ENCODE measurements at places on chromosomes 3 and 15.

DNA sequence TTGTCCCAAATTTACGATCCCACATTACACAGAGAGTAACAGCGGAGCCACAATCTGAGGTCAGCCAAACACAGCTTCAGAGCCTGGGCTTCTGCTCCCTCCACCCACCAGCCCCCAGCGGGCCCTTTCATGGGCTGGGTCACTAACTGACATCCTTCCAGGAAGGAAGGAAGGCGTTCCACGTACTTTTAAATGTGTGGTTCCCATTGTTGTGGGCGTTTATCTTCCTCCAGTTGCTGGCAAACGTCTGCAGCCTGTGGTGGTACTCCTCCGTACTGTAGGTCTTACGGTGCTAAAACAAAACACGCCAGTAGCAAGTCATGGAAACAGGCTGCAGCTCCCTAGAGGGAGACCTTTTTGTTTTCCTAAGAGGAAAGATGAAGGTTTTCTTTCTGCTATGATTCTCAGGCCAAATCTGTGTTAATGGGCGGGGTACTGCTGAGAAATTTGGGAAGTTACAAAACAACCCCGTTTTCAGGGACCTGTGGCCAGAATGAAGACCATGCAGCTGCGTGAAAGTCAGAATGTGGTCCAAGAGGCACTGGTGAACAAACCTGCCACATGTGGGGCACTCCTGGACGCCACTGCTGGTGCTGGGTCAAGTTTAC, 7.6 kb downstream of the CTSH start:
- DNase-seq = peak; percentile 60

DNA sequence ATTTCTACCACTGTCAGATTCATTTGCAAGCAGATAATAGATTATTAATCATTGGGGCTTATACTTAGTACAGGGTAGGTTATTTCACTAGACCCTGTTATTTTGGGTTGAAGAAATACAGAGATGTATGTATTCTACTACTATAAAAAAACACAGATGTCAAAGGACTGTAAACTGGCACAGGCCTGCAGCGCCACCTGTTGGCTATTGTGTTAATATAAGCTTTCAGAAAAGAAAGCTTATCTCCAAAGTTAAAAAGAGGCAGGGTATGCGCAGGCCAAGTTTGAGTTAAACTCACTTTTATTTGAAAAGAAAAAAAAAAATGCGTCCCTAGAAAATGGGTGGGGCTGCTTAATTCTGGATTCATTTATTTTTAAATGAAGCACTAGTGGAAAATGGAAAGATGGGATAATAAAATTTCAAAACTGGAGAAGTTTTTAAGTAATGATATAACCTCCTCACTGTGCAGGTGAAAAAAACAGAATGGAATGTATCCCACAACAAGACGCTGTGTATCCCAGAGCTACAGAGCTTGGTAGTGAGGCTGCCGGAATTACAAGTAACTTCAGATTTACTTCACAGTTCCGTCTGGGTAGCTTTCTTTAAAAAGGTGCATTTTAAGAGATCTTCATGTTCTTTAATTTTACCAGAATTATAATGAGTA, 407.2 kb upstream of the TGFBR2 start:
- DNase-seq = peak; percentile 87

DNA sequence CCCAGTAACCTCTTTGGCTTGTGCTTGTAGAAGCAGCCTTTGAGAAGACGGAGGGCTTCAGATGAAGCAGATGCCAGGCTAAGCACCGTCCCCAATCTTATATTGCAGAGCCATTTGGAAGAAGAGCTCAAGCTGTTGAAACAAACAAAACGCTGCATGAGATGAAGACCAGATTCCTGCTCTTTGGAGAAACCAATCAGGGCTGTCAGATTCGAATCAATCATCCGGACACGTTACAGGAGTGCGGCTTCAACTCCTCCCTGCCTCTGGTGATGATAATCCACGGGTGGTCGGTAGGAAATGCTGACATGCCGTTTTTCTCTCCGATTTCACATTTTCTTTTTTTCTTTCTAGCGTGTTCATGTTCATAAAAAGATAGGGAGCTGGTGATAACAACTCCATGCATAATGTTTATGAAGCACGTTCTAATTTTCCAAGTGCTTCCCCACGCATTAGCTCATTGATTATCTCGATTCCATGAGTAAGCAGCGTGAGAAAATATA, 106.5 kb downstream of the LIPC start:
- no peak for DNase-seq

GRCh38 chr3:171328419-171329082, 131.7 kb downstream of the TNIK start:
- DNase-seq = peak; percentile 69

DNA sequence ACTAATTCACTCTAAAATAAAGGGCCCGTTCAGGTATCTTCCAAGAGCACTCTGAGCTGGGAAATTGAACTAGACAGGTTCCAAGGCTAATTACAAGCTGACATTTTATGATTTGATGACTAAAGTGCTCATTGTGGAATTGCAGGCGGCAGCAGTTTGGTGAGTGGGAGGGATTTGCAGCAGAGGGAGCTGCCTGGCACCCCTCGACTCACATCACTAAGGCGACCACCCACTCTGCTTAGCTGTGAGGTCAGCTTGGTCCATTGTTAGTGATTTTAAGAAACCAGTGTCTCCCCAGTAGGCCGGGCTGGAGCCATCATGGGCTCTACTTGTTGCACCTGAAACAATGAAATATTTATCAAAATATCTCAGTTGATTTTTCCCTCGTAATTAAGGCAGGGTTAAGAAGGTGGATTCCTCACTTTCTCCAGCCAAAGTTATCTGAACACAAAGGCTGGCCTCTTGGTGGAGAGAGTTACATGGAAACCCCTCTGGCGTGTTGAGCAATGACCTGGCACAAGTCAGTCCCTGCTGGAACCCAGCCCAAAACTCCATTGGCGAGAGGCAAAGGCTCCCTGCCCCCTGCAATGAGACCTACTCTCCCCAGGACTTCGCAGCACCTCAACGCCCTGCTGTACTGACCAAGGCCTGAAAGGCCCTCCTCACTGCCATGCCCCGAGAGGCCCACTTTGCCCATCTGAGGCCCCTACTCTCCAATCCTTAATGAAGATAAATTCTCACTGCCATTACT, 65.0 kb upstream of the ATP2B2 start:
- no peak for DNase-seq

GRCh38 chr15:52784799-52785671, 5.1 kb downstream of the ONECUT1 start:
- DNase-seq = no peak

- DNase-seq = no peak
Observed at GRCh38 chr15:92339361-92339760, 54.3 kb upstream of the ST8SIA2 start.

GRCh38 chr3:25481386-25481785, 53.3 kb downstream of the RARB start:
- DNase-seq = no peak

GRCh38 chr15:66153549-66154415, 99.8 kb downstream of the MEGF11 start:
- peak; percentile 49 for DNase-seq

DNA sequence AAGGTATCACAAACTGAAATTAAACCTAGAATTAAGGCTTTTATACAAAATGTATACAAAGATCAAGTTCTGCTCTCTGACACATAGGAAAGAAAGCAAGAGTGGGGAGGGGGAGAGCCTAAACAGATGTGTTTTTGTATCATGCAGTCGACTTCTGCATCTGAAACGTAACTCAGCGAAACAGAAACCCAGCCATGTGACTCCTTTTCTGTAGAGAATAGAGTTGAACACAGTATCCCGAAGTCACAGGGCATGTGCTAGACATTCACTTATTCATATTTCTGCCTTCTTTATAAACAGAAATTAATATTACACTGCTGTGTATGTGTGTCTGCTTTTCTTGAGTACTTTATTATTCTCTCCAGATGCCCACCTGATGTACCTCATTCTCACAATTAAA, 121.0 kb downstream of the PDZRN3 start:
- peak; percentile 55 for DNase-seq

- peak; percentile 82 for DNase-seq
Observed at GRCh38 chr15:59371458-59372351, 966 bp downstream of the MYO1E start.

- DNase-seq = no peak
Observed at GRCh38 chr15:56866803-56867202, 51.6 kb upstream of the TCF12 start.

GRCh38 chr15:52709187-52709981, 30.2 kb upstream of the ATOSA start:
- peak; percentile 69 for DNase-seq

- no peak for DNase-seq
Observed at GRCh38 chr3:125683067-125683829, 88.0 kb upstream of the OSBPL11 start.

DNA sequence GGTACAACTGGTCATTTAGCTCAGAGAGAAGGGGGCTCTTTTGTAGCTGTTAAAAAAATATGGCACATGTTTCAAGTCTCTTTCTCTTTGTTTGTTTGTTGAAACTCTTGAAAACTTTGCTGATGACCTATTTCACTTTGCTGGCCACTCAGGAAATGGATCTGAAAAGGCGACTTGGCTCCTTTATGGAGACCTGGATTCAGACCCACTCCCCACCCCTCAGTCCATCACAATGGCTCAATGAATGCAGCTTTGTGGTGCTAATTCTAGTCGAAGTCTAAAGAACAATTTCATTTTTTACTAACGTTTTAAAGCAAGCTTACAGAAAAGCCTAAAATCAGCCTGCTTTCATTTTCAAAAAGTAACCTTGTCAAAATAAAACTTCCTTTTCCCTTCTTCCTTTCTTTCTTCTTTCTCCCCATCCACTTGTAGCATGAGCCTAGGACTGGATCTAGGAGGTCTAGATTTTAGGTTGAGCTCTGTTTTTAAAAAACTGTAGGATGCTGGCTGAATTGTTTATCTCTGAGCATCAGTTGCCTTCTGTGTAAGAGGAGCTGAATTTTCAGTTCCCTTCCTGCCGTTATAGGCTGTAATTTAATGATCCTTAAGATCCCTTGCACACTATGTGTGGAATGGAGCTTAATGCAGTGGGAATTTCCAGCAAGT, 165.5 kb upstream of the FEZF2 start:
- no peak for DNase-seq

DNA sequence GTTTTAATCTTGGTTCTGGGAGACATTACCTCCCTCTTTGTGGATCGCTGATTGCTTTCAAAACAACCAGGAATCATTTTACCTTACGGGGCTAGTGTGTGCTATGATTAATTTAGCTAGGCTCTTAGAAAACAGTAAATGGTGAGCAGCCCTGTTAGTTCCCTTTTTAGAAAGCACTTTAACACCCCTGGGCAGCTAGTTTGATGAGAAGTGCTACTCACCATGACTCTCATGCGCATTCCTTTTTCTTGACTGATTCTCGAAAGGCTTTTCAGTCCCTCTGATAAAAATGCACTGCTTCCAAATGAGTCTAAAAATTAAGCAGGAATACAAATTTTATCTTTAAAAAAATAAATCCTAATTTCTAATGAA, 75.3 kb upstream of the LEKR1 start:
- DNase-seq = no peak

GRCh38 chr15:59138243-59138642, 33.3 kb downstream of the CCNB2 start:
- peak; percentile 57 for DNase-seq

DNA sequence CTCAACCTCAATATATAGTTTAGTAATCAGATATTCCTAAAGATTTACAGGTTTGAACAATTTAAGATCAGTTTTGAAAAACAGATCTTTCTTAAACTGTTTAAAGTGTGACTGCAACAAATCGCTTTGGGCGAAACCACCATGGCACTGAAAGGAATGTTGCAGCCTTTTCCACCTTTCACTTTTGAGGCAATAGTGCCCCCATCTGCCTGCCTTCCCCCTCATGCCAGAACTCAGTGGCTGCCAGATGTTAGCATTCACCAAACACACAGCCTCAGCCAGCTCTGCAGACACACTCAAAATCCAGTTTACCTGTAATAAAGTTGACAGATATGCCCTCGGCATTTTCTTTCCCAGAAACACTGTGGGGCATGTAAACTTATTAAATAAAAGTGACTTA, 3.3 kb downstream of the LYSMD4 start:
- DNase-seq = peak; percentile 38

DNA sequence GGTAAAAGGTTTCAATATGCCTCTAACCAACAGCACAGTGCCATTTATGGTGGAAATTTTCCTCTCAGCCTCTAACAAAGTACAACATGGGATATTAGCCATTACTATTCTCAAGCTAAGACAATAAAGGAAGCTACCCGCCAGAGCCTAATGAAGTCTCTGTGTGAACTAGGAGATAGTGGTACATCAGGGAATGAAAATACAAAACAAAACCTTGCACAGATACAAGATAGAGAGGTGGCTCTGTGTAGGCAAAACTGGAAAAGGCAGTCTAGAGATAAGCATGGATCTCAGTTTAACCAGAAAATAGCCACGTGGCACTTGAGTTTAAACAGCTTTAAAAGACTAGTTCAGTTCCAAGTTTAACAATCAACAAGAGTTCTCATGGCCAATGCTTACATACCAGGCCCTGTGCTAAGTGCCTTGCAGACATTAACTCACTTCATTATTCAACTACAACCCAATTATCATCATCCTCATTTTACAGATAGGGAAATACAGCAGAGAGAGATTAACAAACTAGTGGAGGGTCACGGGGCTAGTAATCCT, 279.3 kb downstream of the IGSF11 start:
- DNase-seq = no peak

DNA sequence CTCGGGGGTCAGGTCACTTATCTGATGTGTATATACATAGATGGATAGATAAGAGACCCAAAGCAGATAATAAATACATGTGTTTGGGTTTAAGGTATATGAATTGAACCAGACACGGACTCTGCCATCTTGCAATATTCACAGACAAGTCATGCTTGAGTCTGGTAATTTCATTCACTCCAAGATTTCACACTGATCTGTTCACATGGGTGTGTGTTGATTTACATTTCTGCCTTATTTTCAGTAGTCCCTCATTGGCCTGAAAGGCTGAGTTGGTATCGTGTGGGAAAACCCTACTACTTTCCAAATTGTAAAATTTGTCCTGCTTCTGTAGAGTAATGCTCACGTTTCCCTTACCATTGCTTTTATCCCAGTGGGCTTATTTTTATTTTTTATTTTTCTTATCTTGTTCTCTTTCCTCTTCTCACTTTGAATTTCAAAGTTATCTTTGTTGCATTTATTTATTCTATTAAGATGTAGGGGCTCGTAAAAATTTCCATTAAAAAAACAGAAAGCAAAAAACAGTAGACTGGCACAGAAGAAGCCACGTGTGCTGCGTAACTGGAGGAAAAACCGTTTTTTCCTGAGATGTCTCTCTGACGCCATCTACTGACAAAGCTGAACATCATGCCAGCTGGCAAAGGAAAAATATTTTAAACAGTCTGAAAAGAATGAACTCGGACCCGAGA, 10.8 kb upstream of the MFSD1 start:
- DNase-seq = no peak

- DNase-seq = no peak
Observed at GRCh38 chr15:60546744-60547143, 67.8 kb upstream of the ICE2 start.

GRCh38 chr3:127029658-127030507, 47.0 kb downstream of the PLXNA1 start:
- DNase-seq = no peak

DNA sequence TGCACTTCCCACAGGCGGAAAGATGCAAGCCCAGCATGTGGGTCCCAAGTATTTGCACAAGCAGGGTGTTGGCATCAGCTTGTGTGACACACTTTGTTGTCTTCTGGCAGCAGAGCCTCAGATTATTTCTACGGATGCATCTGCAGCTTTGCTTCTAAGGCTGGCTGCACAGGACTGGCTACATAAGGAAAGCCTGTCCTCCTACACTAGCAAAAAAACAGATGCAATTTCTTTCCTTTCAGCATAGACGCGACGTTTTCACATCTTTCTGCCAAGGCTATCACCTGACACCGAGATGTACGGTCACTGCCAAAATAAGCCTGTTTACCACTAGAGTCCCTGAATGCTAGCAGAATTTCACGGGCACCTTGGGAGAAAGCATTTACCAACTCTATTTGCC, 13.5 kb downstream of the MRPS11 start:
- DNase-seq = no peak

- peak; percentile 66 for DNase-seq
Observed at GRCh38 chr3:183895296-183895695, 10.6 kb upstream of the PARL start.
